ENCODE measurements at places on chromosomes 12 and 14.

DNA sequence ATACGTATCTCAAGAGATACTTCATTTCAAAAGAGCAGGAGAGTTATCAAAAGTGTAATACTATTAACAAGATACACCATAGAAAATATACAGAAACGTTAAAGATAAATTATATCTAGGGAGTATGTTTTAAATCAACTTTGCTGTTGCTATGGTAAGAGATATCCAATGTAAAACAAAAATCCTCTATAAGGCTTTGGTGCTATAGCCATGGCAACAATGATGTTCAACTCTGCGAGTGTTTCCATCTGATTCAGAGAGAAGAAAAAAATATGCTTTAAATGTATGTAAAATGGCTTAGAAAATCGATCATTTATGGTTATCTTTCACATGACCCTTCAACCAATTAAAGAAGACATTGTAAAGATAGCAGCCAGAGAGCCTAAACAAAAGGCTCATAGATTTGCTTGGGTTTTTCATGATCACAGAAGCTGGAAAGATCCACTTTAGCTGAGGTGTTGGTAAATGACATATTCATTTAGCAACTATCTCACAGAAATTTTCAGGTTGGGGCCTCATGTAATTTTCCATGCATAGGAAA is 387.0 kb upstream of the GARIN6 start:
- DNase-seq, result no peak

DNA sequence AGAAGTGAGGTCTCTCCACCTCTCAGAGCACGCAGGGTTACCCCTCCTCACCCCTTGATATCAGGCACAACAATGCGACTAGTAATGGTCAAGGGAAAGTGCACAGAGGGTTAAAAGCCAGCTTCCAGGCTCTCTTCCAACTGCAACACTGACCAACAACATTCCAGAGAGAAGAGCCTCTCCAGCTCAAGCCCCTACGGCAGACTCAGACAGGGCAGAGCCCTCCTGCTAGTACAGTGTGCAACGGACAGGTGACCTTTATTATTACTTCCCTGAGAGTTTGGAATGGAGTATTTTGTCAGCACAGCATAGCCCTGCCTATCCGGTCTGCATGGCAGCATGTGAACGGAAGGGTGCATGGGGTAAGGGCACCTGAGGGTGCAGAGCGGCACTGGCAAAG is 73.0 kb downstream of the PTPN21 start:
- DNase-seq, result no peak

DNA sequence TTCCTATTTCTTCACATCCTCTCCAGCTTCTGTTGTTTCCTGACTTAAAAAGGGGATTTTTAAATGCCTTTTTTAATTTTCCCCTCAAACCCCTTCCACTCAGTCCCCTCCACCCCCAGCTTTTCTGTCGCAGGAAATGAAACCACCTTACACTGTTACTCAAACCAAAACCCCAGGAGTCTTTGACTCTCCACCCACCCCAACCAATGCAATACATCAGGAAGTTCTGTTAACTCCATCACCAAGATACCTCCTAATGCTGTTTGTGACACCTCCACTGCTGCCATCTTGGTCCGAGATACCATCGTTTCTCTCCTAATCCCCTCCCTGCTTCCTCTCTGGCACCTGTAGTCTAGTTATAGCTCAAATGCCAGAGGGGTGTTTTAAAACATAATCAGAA is 25.4 kb upstream of the CPM start:
- DNase-seq, result no peak

DNA sequence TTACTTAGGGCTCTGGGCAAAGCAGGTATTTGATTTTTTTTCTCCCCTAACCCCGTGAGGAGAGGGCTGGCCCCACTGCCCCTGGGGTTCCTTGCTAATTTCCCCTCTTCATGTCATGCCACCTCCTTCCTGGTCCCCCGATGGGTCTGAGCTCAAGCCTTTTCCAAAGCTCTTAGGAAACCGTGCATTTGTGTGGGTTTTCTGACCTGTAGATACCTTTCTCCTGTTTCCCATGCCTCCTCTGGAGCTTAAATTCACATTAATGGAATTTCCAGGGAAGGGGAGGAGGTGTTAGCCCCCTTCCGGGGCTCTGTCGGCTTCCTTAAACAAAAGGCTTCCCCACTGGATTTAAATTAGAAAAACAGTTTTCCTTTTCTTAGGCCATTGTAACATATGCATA is 12.6 kb downstream of the SFSWAP start:
- DNase-seq, result no peak

GRCh38 chr14:105863296-105864108 is 337.1 kb downstream of the TMEM121 start:
- no peak for DNase-seq

DNA sequence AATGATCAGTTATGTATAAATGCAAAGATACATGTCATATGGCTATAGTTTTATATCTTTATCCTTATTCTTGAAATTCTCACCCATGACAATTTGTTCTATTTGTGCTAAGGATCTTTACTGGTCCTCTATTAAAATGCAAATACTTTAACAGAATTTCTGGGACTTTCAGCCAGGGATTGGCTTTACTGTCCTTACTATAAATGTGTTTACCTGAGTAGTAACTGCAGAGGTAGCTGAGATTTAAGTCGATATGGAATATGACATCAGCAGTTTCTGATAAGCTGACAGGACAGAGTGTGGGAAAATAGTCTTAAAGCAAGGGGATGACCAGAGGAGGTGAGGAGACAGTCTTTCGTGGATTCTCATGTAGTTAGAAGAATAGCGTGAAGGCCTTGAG is 206.4 kb downstream of the DIO2 start:
- DNase-seq, result no peak

- no peak for DNase-seq
Measured at GRCh38 chr14:72708222-72708621, 185.7 kb downstream of the DPF3 start.

GRCh38 chr12:69097619-69098368 is 141.6 kb upstream of the CPSF6 start:
- no peak for DNase-seq

GRCh38 chr14:62691647-62692489 is 353.4 kb downstream of the KCNH5 start:
- DNase-seq, result no peak

DNA sequence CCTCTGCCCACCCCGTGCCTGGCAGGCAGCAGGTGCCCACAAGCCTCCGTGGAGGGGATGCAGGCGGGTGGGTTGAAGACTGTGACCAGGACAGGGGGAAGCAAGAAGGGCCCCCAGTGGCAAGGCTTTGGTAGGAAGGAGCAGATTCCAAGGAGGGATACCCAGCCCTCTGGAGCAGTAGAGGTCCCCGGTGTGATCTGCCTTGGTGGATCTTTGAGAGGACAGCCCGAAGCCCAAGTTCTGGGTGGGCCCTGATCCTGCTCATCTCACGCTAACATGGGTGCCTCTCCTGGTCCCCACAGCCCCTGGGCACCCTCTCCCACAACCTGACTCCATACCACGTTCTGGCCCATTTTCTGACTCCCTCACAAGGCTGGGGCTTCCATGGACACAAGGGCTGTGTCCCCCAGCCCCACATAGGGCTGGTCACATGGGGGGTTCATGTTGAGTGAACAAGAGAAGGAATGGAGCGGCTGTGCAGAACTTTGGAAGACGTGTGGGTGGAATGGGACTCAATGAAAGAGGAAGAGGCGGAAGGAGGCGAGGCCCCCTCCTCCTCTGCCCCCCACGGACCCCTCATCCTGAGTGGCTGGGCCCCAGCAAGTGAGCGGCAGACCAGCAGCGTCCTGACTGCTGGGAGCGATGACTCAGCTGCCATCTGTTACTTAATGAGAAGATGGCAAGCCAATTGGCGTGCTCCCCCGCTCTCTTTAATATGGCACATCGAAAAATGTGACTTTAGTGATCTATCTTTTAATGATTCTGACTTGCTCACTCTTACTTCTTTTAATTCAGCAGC is 77.0 kb upstream of the BCL11B start:
- DNase-seq, result no peak

GRCh38 chr12:83690465-83690864 is 1003.8 kb downstream of the TMTC2 start:
- DNase-seq, result no peak

- DNase-seq, result no peak
Measured at GRCh38 chr14:96958057-96958456, 160.9 kb downstream of the VRK1 start.

DNA sequence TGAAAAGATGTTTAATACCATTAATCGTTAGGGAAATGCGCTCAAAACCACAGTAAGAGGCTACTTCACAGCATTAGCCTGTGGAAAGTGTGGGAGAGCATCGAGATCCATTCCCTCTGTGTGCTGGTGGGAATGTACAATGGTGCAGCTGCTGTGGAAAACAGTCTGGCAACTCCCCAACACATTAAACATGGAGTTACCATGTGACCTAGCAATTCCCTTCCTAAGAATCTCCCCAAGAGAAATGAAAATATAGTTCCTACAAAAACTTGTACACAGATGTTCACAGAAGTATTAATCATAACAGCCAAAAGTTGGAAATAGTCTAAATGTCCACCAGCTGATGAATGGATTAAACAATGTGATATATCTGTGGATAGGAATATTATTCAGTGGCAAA is 23.8 kb downstream of the MLXIP start:
- DNase-seq, result no peak

DNA sequence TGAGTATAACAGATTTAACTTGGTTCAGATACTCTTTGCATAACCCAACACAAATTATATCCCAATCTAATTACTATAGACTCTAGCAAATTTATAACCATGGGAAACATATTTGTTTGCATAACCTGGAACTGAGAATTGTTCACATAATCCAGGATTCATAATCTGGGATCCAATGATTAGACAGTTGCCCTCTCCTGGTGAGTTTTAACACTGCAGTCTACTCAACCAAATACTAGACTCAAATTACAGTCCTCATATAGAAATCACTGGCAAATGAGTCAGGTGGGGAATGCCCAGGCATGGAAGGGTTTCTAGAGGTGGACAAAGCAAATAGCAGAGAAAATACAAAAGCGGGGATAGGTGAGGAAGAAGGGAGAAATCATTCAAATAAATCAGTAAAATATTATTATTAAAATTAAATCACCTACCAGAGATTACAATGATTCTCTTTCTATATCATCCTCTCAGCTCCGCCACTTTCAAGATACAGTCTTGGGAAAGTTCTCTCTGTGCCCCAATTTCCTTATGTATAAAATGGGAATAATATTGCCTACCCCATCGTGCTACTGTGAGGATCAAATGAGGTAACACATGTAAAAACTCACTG is 9.4 kb downstream of the GCH1 start:
- DNase-seq, result no peak

GRCh38 chr12:93484315-93484981 is 17.1 kb downstream of the MRPL42 start:
- DNase-seq, result no peak

- DNase-seq, result no peak
Measured at GRCh38 chr14:27573018-27573417, 975.2 kb upstream of the NOVA1 start.

DNA sequence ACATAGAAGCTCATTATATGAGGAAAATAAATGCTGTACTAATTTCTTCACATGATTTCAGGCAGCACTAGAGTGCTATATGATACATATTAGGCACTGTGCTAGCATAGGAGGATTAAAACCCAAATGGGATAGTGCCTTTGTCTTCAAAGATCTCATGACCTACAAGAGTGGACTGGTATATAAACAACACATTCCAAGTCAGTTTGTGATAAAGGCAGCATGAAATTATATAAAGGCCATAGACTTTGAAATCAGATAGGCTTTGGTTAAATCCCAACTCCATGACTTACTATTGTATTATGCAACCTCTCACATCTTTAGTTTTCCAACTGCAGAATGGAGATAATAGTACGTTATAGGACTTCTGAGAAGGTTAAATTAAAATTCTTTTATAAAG is 179.7 kb downstream of the RAD51B start:
- no peak for DNase-seq

DNA sequence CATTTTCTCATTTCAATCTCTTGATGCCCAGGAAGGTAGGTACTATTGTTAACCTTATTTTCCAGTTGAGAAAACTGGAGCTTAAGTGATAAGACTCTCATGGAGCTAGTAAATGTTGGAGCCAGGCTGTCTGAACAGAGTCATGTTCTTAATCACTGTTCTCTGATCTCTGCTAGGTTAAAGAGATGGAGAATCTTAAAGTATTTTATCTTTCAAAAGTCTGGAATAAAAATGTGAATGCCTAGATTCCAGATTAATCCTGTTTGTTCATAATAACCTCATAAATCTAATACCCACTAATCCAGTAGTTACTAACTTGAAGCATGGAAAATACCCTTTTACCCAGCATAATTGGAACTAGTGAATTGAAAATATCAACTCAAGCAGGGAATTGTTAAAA is 341.0 kb upstream of the RGS6 start:
- DNase-seq, result no peak

DNA sequence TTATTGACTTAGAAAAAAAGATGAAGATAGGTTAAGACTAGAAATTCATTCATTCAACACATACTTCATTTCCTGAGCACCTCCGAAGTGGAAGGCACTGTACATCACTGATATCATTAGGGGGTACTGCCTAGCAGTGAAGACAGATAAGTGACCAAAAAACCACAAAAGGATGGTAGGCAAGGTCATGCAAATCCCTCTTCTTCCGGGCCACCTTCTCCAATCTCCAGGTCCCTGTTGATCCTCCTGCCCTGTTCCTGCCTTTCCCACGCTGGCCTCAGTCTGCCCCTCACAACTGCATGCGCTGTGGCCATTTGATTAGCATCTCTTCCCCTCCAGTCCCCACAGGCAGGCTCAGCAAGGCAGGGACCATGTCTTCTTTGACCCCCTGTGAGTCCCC is 60.8 kb downstream of the SETD3 start:
- DNase-seq, result no peak

Measured in stimulated activated CD8-positive, alpha-beta memory T cell treated with anti-CD3 and anti-CD28 coated beads, Interleukin-7, amount 100 ng/mL, for 48 hours (primary cell).